ENCODE measurements at places on chromosomes 2 and 18.
A peak's percentile ranks its signal among the peaks of the same experiment; 100 is the strongest.

DNA sequence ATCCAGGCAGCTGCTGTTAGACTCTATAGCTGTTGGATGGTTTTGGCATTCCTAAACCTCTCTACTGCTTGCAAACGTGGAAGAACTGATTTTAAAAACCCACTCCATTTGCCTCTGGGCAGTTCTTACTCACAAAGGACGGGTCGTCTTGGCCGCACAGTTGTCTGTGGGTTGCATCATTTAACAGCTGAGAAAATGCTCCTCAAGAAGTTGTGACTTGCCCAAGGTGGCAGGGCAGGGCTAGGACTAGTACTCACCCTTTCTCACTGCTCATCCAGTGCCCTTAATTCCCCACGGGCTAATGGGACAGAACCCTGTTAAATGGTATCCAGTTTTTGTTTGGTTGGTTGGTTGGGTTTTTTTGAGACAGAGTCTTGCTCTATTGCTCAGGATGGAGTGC lies 997 bp upstream of the DRC1 start:
- DNase-seq: no peak

- DNase-seq: no peak
These were observed 523.2 kb downstream of the TNS1 start for GRCh38 chr2:217479566-217479965.

DNA sequence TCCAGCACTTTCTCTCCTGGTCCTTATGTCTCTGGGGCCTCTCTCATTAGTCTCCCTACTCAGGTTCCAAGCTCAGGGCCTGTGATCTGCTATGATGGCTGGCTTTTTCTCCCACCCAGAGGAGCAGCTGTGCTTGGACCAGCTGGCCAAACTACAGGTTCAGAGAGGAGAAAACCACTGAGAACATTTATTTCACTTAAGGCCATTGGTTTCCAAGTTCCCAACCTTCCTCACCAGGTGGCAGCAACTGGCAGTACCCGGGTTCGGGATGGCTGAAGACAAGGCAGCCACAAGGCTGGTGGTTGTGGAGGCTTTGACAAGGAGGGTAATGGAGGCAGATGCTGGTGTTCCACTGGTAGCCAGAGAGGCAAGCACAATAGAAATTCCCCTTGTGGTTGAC lies 29.9 kb upstream of the SELENOI start:
- DNase-seq: no peak

DNA sequence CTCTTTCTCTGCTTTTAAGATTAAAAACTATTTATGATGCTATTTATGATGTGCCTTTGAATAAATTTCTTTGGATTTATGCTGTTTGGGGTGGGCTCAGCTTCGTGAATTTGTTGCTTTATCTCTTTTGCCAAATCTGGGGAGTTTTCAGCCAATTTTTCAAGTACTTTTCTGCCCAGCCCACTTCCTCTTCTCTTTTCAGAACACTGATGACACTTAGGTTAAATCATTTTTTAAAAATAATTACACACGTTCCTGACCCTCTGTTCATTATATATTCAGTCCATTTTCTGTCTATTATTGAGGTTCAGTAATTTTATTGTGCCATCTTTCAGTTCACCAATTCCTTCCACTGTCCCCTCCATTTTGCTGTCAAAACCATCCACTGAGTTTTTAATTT lies 14.8 kb upstream of the BCL2L11 start:
- no peak for DNase-seq

DNA sequence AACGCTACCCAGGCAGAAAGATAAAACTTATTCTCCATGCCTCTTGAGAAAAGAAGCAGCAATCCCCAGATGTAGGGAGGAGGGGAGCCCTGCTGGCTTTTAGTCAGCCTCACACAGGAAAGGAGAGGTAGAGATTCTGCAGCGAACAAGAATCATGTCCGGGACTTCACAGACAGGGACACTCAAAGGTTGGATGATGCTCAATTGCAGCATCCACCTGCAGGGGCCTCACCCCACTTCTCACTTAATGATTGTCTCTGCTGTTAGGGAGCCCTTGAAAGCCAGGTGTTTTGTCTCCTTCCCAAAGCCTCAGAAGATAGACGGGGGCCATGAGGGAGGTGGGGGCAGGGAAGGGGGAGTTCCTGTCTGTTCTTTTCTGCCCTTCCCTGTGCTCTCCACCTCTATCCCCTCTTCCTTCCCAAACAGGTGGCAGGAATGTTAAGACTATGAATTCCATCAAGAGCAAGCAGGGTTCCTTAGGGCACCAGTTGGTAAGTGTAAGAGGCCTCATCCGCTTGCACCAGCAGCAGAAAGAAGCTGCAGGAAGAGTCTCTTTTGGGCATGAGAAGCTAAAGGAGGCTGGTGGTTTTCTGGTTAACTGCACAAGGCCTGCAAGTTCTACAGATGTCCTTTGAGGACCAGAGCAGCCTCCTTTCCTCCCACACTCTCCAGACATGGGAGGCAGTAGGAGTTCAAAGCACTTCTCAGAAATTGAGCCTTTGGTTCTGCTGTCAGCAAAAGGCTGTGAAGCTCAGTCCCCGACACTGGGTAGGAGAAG lies 154.7 kb upstream of the TNP1 start:
- DNase-seq: no peak

DNA sequence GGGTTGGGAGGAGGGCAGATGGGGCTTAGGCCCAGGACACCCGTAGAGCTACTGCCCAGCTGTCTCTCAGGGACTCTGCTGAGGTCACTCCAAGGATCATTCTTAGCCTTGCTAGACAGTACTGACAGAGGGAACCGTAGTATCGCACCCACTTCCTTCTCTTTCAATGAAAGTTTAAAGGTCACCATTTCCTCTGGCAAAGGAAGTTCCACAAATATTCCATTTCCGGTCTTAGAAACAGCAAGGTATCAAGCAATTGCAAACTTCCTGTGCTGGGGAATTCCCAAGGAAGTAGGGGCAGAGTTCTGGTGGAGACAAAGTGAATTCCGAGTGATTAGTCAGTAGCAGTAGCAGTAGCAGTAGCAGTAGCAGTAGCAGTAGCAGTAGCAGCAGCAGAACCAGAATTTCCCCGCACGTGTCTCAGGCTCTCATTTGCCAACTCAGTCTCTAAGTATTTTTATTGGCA lies 24.7 kb downstream of the IL1B start:
- DNase-seq: peak; percentile 37

DNA sequence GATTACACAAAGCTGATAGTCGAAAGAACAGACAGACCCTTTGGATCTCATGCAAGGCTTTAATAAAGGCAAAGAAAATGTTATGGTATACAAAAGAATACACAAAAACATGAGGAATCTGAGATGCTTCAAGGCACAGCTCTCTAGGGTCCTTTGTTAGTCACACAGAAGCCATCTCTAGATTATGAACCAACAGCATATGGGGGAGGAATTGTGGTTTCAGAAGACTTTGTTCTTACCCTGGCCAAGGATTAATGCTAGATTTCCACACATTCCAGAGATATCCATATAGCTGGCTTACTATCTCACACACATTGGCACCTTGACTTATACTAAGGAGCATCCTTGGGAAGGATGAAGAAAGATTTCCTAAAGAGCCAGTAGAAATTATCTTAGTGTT lies 206.1 kb downstream of the GULP1 start:
- no peak for DNase-seq

- no peak for DNase-seq
These were observed 20.4 kb downstream of the SERPINB7 start for GRCh38 chr18:63795606-63796005.

DNA sequence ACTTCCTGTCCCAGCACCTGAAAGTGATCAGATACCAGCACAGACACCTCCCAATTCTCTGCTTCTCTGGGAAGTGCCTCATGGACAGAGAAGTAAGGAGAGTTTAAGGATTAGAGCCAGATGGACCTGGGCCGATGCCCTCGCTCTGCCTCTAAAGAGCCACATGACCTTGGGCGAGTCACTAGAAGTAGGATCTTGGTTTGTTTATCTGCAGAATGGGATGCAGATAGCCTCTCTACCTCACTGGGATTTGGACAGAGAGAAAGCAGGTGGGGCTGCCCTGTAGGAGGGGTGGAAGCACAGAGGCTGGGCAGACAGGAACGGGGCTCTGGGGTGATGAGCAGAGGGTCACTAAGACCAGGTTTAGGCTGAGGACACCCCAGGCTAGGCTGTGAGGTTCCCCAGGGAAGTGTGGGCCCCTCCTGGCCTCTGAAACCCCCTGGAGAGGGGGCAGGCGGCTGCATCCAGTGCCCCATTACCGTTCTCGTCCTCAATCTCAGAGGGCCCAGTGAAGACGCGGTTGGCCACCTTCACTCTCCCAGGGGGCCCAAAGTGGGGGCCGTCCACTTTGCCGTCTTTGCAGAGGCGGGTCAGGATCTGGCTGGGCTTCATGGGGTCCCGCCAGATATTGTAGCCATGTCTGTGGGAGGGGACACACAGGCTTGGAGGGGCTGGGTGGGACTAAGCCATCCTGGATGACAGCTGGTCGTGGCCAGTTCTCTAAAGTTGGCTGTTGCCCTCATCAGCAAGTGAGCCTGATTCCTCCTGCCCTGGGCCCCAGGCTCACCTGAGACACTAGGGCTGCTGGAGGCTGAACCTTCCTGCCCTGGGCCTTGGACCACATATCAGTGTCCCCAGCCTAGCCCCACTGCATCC lies 13.3 kb downstream of the OTOF start:
- DNase-seq: no peak

GRCh38 chr2:12441750-12442475 lies 274.8 kb upstream of the TRIB2 start:
- DNase-seq: no peak

Data from AG04449 (cell line).